ENCODE measurements at places on chromosomes 16 and 17. TPM values are rescaled to one million over a fixed set of nuclear protein-coding genes. Genes with fewer than 3 reads are reported as not detected.

Gene TMEM88
- 3.2 TPM for total RNA-seq

Gene ATXN1L
- total RNA-seq, result 29.5 TPM

Gene AARSD1
- total RNA-seq, result 24.7 TPM

DNA sequence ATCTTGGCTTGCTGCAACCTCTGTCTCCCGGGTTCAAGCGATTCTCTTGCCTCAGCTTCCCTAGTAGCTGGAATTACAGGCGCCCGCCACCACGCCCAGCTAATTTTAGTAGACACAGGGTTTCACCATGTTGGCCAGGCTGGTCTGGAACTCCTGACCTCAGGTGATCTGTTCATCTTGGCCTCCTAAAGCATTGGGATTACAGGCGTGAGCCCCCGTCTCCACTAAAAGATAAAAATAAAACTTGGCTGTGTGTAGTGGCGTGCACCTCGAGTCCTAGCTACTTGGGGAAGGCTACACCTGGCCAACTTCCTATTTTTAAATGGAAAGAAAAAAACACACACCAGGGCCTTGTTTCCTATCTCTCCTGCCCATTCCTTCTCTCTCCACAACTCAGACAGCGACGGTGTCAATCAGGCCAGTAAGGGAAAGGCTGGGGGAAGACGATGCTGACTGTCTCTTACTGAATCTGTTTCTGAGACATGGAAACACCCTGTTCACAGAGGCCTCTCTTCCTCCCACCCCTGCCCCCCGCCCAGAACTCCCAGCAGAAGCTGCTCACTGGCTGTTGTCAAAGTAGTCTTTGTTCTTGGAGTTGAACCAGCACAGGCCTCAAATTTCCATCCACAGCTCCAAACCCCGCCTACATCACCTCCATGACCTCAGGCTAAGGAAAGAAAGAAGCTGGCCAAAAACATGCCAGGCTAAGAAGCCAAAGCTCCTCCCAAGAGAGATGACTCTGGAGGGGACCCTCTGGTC, 96.6 kb downstream of the NXN start:
- DNase-seq, result peak; percentile 79
- peak overlapping the region; percentile 67 for H3K27ac ChIP-seq
- no peaks in the 10 kb centered on the region for H3K36me3 ChIP-seq
- H3K27me3 ChIP-seq, result no peaks in the 10 kb centered on the region
- H3K4me3 ChIP-seq, result no peak overlapping the region
- peaks cover 18% of the 10 kb centered on the region for H3K4me1 ChIP-seq

- no peaks in the 10 kb centered on the region for H3K36me3 ChIP-seq
- H3K27me3 ChIP-seq, result no peaks in the 10 kb centered on the region
- H3K27ac ChIP-seq, result no peak overlapping the region
- H3K4me3 ChIP-seq, result no peak overlapping the region
Observed at GRCh38 chr17:73874008-73874720, 229.9 kb upstream of the SDK2 start.

DNA sequence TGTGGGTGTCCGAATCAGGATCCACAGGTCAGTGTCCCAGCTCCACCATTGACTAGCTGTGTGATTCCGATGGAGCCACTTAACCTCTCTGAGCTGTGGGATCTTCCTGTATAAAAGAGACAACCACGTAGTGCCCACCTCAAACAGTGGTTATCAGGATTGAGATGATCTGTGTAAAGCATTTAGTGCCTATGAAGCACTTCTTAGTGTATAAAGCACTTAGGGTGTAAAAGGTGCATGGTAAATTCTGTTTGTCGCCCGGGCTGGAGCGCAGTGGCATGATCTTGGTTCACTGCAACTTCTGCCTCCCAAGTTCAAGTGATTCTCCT, 95.2 kb downstream of the MARF1 start:
- H3K4me3 ChIP-seq, result no peak overlapping the region
- DNase-seq, result no peak
- H3K27ac ChIP-seq, result no peak overlapping the region
- peaks cover 4% of the 10 kb centered on the region for H3K4me1 ChIP-seq
- no peaks in the 10 kb centered on the region for H3K36me3 ChIP-seq
- no peaks in the 10 kb centered on the region for H3K27me3 ChIP-seq

All from ovary (tissue), 10 donors.